ENCODE measurements at places on chromosomes 5 and 9.

DNA sequence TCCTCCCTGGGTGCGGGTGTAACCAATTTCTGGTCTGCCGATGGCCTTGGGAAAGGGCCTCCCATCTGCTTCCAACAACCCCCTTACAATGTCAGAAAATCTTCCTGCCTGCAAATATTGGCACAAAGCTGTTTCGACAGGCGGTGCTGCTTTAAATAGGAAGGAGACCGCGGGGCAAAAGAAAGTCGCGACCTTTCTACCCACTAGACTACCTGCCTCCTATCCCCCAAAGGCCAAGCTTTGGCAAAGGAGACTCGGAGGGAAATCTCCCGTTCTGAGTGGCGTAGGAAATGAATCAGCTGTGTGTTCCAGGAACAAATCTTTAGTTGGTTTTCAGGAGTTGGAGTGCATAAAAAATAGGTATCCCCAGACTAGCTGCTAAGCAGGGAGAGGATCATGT, 36.8 kb upstream of the NFIB start:
- peak; percentile 49 for DNase-seq

GRCh38 chr5:35443803-35444595, 173.7 kb upstream of the SPEF2 start:
- DNase-seq, result no peak

DNA sequence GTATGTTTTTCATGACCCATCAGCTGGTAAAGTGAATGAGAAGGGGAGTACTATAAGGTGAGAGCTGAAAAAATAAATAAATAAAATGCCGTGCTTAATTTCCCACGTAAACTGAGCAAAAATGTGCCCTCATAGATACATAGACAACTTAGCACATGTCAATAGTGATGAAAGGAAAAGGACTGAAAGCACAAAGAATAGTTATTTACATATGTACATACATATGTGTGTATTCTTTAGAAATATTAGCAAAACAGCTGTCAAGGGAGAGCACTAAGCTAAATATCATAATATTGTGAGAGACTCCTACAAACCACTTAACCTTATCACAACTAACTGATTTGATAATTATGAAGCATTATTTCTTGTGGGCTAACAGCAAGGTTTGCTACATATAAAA, 213.6 kb upstream of the FTMT start:
- no peak for DNase-seq

GRCh38 chr5:111511174-111511830, 1.0 kb downstream of the STARD4 start:
- no peak for DNase-seq

GRCh38 chr5:96637196-96637595, 25.0 kb upstream of the CAST start:
- DNase-seq, result no peak

DNA sequence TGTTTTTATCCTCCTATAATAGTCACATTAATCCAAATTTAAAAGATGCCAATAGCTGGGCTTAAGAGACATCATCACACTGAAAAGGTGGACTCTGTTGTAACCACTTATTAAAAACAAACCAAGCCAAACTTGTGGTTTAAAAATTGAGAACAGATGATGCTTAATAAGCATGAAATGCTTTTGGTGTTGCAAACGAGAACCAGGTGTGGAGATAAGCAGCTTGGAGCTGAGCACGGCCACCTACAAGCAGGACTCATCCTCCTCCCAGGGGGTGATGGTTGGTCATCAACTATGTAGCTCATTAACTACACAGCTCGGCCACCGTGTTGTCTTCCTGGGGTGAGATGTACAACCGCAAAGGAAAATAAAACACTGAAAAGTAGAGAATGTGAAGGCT, 154.4 kb downstream of the NPR3 start:
- no peak for DNase-seq

DNA sequence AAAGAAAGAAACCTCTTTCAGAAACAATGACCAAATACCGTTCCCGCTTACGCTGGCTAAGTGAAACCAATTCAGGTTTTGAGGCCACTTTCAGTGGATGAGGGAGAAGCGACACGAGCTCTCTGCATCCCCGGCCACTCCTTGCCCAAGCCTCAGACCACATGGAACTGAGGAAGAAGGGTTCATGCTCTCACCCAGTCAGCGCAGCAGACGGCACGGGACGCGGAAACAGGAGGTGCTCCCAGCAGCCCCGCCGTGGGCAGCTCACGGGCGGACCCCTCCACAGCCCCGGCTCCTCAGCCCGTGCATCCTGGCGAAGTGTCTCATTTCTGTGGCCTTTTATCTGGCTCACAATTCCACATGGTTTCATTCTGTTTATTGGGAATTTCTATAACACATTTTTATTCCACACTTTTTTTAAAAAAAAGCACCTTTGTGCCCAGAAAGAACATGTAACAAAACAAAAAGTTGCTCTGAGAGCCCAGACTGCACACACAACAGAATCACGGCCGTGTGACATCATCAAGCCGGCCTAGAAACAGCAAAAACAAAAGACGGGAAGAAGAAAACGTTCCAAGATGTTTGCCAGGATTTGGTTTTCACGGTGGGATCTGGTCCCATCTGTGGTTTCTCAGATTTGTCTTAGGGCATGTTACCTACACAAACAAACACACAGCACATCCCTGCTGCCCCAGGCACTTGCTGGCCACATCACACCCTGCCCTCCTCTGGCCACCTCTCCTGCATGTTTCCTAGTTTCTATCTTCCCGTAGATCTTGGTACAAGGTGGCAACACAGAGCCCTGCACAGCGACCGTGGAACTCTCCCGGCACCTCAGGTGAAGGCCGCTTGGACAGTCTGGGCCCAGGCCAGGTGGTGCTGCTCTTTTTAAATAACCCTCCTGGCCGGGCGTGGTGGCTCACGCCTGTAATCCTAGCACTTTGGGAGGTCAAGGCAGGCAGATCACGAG, 16.2 kb downstream of the QSOX2 start:
- no peak for DNase-seq

Measured in cerebellum (tissue), 4 donors.